Calu3 (cell line): ENCODE measurements at places on chromosomes 3 and 15.

DNA sequence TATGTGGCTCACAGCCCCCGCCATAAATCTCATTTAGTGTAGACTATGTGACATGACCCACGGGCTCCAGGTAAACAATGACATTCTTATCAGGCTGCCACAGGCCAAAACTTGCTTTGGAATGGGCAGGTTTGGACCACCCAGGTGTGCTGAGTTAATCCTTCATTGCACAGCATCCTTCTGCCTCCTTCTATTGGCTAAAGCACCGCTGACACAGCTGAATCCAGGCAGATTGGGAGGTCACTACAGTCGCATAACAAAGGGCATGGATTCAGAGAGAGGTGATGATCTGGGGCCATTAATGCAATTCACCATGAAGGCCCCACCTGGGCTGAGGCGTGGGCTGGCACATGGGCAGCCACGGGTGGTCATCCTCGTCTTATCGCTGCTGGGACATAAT lies 47.8 kb upstream of the GALNT15 start:
- DNase-seq: no peak

GRCh38 chr15:58221591-58222241 lies 83.5 kb downstream of the AQP9 start:
- DNase-seq: peak; percentile 80

DNA sequence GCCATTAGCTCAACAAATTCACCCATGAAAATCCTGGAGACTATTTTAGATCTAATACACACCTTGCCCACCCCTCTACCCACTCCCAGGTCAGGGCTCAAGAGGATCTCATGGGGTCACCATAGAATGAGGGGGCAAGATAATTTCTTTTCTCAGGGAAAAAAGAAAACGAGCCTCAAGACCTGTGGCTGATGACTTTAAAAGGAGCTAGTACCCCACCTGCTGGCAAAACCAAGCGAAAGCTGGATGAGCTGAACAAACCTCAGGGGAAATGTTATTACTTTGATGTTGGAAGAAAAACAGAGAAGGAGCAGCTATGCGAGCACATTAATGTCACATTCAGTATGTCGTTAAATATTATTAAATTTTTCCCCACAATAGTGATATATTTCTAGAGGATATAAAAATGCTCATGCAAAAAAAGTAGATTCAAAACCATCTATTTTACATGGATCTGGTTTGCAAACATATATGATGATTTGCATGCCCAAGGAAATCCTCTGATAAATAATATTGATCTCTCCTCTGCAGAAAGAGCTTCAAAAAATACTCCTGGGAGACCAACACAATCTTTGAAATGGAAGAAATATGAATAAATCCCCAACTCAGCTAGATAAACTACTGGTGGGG lies 37.7 kb downstream of the PLD1 start:
- peak; percentile 82 for DNase-seq

- no peak for DNase-seq
Measured at GRCh38 chr3:61666615-61667330, 105.4 kb downstream of the PTPRG start.

DNA sequence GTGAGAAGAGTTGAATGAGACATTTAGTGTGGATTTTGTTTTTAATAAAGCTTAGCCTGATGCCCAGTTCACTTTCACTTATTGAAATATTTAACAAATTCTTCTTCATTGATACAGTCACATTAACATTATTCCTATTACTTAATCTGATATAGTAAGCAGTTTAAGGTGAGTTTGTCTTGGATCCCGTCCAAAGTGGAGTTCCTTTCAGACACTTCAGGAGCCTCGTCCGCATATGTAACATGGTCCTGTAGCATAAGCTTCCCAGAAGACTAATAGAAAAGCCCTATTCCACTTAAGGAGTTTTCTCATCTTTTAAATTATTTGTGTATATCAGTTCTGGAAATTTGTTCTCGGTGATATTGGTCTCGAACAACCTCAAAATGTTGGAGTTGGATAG lies 39.7 kb upstream of the MLF1 start:
- peak; percentile 20 for DNase-seq

- DNase-seq: no peak
Measured at GRCh38 chr3:79928687-79929408, 161.1 kb upstream of the ROBO1 start.

- no peak for DNase-seq
Measured at GRCh38 chr3:44398853-44399252, 60.3 kb downstream of the TCAIM start.

GRCh38 chr15:62462721-62463120 lies 297.6 kb upstream of the C2CD4B start:
- DNase-seq: no peak

DNA sequence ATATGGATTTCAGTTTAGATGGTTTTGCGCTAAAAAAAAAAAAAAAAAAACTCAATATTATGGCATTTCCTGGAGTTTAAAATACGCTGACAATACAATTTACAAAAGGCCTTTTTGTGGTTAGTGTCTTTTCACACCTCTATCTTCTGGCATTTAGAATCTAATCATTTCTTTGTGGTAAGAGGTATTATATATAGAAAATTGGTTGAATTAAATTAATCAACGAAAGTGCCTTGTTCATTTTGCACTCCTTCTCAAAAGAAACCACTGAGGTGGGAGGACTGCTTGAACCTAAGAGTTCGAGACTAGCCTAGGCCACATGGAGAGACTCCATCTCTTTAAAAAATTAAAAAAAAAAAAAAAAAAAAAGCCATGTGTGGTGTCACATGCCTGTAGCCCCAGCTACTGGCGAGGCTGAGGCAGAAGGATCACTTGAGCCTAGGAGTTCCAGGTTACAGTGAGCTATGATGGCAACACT lies 90.0 kb upstream of the ICE2 start:
- DNase-seq: no peak

DNA sequence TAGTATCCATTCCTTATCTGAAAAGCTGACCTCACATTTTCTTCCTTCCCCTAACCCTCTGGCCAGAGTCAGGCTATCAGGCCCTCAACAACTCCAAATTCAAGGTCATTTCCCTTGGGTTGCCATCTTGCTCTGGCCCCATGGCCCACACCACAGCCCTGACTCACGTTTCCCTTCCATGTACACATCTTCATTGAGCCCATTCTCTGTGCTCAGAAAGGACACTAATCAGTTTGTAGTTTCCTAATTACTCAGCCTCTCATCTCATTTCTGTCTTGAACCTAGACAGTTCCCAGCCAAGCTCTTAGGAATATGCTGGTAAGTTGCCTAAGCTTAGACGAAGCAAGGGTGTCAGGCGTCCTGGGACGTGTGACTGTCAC lies 14.9 kb downstream of the TGM5 start:
- DNase-seq: no peak

- no peak for DNase-seq
Measured at GRCh38 chr15:67564968-67565345, 22.5 kb downstream of the MAP2K5 start.

DNA sequence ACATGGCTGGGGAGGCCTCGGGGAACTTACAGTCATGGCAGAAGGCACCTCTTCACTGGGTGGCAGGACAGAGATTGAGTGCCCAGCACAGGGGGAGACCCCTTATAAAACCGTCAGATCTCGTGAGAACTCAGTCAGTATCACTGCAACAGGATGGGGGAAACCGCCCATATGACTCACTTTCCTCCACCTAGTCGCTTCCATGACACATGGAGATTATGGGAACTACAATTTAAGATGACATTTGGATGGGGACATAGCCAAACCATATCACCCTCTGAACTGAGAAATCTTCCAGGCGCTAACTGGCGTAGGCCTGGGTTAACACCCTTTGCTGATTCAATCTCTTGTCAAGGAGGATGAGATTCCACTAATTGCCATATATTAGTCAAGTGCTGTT lies 392.3 kb downstream of the FEZF2 start:
- no peak for DNase-seq

- no peak for DNase-seq
Measured at GRCh38 chr3:50156549-50157493, 1.7 kb downstream of the SEMA3F start.
